Stimulated activated CD4-positive, alpha-beta T cell treated with anti-CD3 and anti-CD28 coated beads, Interleukin-4, amount 100 ng/mL, for 4 hours (primary cell): ENCODE measurements at places on chromosomes 2 and 18.

- no peak for DNase-seq
These were observed 41.9 kb downstream of the TAF1B start for GRCh38 chr2:9885036-9885684.

- no peak for DNase-seq
These were observed 563.9 kb downstream of the DCC start for GRCh38 chr18:52903857-52904256.

- DNase-seq = peak; percentile 79
These were observed at the start of gene FZD7 for GRCh38 chr2:202033317-202034248. FZD7 (plus strand) TSS chr2:202033855; CDS start chr2:202034648, 793 bp downstream.

DNA sequence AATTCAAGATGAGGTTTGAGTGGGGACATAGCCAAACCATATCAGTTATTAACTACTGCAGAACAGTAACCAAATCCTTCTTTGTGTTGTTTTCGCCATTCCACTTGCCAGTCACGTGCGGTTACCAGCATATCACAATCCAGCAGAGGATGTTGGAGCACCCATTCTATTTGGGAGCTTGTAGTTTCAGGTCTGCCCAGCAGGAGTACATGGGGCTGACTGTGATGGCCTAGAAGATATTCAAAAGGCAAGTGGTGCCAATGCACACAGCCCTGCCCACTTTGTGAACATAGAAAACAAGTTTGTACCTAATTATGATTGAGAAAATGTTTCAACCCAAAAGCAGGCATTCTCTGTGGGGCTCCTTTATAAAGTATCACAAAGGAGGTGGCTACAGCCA, 57.0 kb downstream of the ZNF519 start:
- DNase-seq = no peak

- DNase-seq = no peak
These were observed 184.0 kb downstream of the PDE11A start for GRCh38 chr2:177888581-177888980.

DNA sequence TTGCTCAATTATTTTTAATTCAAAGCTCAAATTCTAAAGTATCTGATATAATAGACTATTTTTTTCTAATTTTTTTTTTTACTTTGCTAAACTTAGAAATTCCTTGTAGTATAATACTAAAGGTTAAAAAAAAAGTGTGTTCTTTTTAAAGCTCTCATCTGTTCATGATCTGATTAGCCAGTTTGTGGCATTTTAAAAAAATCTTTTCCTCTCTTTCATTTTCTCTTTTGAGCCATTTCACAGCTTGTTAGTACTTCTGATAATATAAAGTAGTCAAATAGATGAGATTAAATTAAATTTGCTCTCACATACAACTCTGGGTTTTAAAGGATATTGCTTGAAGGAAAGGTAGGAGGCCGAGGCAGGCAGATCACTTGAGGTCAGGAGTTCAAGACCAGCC, 40.7 kb upstream of the NEMP2 start:
- no peak for DNase-seq

GRCh38 chr2:162968306-162968705, 129.7 kb upstream of the KCNH7 start:
- DNase-seq = no peak

- no peak for DNase-seq
These were observed 1267.7 kb upstream of the TMEFF2 start for GRCh38 chr2:193462411-193462810.

DNA sequence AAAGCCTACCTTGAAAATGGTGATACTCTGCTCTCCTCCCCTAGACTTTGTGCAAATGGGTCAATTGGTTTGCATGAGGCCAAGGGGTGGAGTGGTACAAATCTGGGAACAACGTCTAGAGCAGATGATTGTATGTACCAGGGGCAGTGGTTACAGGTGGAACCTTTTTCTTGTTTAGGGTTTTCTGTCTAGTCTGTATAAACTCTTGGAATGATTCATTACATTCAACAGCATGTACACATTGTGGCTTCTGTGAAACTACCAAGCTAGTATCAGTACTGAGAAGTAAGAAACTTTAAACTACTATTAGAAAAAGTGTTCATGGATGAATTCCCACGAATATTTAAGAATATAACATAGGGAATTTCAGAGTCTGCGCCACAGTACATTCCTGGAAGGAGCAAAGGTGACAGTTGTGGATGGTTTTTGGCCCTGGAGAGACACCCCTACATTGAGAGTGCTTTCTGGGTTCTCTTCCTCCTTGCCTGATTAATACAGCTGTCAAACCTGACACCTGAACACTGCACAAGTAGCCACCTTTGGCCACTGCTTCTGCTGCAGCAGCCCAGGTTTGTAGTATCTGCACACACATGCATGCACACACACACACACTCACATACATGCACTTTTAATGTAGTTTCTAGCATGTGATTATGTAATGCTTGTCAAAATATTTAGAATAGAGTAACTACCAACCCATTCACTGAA, 30.0 kb downstream of the CFAP221 start:
- DNase-seq = no peak

GRCh38 chr2:51165534-51166260, 133.8 kb upstream of the NRXN1 start:
- no peak for DNase-seq

DNA sequence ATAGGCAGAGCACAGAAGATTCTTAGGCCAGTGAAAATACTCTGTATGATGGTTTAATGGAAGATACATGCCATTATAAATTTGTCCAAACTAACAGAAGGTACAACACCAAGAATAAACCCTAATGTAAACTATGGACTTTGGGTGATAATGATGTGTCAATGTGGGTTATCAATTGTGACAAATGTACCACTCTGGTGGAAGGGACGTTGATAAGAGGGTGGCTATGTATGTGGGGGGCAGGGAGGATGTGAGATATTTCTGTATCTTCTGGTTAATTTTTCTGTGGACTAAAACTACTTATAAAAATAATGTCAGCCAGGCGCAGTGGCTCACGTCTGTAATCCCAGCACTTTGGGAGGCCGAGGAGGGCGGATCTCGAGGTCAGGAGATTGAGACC, 86.2 kb downstream of the HNRNPLL start:
- no peak for DNase-seq
